ENCODE measurements at places on chromosomes 12 and 14.

- no peaks in the 10 kb centered on the region for H3K27me3 ChIP-seq
- no peak for ATAC-seq
- H3K27ac ChIP-seq, result no peak overlapping the region
- no peak overlapping the region for H3K4me3 ChIP-seq
These were observed 68.2 kb downstream of the SLC15A4 start for GRCh38 chr12:128755566-128755965.

DNA sequence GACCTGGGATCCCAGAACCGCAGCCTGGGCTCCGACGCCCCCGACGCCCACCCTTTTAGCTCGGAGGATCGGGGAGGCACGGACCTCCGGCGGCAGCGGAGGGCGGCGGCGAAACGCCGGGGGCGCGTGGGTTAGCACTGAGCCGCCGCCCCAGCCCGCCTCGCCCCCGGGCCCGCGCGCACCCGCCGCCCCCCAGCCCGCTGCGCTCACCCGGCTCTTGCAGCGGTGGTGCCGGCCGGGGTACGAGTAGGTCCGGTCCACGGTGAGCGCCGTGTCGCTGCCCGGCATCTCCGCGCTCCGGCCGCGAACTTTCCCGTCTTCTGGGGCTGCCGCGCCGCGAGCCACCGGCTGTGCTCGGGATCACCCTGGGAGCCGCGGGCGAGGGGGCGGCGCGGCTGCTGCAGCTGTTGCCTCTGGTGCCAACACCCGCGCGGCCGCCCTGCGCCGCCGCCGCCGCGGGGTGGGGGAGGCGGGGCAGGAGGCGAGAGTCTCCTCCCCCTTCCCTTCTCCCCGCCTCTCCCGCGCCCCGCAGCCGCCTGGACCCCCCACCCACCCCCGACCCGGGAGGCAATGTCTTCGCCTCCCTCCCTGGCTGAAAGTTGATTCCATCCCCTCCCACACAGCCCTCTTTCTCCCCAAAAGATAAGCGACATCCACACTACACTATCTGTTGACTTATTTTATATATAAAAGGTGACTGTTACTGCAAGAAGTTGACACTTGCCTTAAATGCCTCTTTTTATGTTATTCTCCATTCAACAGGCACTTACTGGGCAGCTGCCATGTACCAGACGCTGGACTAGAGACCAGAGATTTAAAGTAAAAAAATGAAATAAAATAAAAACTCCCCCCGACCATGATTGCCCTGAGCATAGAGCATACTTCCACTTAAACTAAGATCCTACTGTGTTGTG lies at the start of gene TMCC3:
TSS of gene TMCC3 (minus strand) at position 415 of the 914 bp plus-strand sequence. CDS start at position 288, 127 bp downstream.
- H3K4me1 ChIP-seq, result peaks cover 45% of the 10 kb centered on the region
- H3K4me3 ChIP-seq, result peak within 1 kb of the TSS; percentile 89
- no peaks in the 10 kb centered on the region for H3K36me3 ChIP-seq
- ATAC-seq, result peak; percentile 84
- no peak within 1 kb of the TSS for H3K27ac ChIP-seq

DNA sequence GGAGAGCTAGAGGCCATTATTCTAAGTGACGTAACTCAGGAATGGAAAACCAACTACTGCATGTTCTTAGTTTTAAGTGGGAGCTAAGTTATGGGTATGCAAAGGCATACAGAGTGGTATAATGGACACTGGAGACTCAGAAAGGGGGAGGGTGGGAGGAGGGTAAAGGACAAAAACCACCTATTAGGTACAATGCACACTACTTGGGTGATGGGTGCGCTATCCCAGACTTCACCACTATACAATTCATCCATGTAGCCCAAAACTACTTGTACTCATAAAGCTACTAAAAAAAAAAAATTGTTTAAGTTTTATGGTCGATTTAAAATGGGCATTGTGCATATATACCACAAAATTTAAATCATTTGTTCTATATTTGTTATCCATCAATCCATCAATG lies 24.3 kb downstream of the SLC41A2 start:
- no peak for ATAC-seq
- no peak overlapping the region for H3K4me3 ChIP-seq
- H3K4me1 ChIP-seq, result no peaks in the 10 kb centered on the region
- no peaks in the 10 kb centered on the region for H3K36me3 ChIP-seq

DNA sequence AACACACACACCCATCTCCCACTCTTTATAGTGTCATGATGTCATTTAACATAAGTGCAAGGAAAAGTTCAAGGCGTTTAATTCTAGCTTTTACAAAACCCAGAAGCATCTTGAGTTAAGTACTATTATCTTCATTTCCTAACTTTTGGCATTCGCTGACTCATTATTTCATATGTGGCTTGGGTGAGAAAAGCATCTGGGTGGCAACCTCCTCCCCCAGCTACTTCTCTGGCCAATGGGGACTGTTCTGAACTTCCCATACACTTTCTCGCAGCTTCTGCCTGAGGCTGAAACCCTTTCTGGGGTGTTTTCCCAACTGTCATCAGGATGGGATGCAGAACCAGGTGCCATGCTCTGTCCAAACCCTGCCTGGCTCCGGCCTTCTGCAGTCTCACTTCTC lies 2.8 kb upstream of the MARK3 start:
- H3K27ac ChIP-seq, result no peak overlapping the region
- H3K36me3 ChIP-seq, result no peaks in the 10 kb centered on the region
- no peak overlapping the region for H3K4me3 ChIP-seq
- peaks cover 14% of the 10 kb centered on the region for H3K4me1 ChIP-seq

GRCh38 chr14:52706286-52706685 lies 714 bp upstream of the PSMC6 start:
- peak overlapping the region; percentile 89 for H3K27ac ChIP-seq
- no peak for ATAC-seq
- H3K4me1 ChIP-seq, result peaks cover 11% of the 10 kb centered on the region

DNA sequence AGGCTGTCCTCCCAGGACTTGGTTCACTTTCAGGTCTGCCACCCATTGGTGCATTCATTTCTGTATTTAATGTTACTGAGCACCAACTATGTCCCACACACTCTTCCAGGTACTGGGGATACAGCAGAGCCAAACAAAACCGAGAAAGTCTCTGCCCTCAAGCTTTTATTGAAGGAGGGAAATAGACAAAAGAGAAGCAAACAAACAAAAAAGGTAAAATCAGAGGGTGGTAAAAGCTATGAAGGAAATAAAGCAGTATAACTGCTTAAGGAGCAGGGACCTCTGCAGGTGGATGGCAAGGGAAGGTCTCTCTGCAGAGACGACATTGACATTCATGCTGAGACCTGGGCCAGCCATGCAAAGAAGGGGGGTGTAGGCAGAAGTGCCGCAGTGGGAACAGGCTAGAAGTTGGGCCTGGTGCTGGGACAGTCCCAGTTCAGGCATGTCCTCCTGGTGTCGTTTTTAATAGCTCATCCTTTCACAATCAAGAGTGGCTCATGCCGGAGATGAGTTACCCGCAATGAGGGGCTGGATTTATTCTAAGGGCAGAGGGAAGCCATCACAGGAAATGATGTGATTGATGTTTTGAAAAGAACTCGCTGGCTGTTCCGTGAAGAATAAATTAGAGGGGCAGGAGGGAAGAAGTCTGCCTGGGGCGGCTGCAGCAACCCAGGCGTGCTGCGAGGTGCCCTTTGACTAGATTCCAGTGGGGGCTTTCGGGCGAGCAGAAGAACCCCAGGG lies 72.8 kb downstream of the IRF2BPL start:
- H3K27me3 ChIP-seq, result no peaks in the 10 kb centered on the region
- H3K4me1 ChIP-seq, result peaks cover 3% of the 10 kb centered on the region
- peak overlapping the region; percentile 92 for H3K27ac ChIP-seq
- no peaks in the 10 kb centered on the region for H3K36me3 ChIP-seq
- ATAC-seq, result peak; percentile 8
- peak overlapping the region; percentile 53 for H3K4me3 ChIP-seq

DNA sequence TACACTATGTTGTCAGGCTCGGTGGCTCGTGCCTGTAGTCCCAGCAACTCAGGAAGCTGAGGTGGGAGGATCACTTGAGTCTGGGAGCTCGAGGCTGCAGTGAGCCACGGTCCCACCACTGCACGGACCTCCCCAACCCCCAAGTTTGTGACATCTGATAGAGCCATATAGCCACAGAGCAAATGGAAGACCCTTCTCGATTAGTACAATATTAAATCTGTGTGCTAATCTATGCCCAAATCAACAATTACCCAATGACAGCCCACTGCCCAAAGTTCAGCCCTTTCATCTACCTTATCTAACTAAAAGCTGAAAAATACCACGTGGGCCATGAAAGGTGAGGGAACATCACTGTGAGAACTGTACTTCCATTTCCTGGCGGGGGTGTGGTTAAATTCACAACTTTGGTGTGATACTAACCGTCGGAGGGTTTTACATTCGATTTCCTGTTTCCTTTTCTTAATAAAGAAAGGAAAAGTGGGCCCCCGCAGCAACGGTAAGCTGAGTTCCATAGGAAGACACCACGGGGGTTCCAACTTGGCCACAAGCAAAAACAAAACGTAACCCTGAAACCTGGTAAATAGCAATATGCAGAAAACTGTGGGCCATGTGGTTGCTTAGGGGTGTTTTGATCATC lies 31.2 kb upstream of the FOS start:
- ATAC-seq, result no peak
- H3K27ac ChIP-seq, result no peak overlapping the region

DNA sequence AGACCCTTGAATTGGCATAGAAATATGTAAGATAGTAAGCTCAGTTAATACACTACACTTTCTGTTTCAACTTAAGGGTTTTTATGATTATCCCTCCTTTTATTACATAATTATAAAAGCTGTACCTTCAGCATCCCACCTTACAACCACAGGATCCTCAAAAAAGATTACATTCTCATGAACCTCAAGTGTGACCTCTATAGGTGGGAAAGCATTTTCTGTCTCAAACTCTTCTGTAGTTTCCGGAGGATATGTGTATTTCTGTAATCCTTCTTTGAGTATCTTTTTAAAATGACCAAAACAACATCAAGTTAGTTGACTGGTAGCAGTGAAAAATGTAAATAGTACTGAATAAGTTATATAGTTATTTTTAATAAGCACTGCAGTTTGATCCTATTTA lies 75.9 kb downstream of the DNAI7 start:
- no peaks in the 10 kb centered on the region for H3K4me1 ChIP-seq
- H3K4me3 ChIP-seq, result no peak overlapping the region
- H3K27ac ChIP-seq, result no peak overlapping the region
- H3K27me3 ChIP-seq, result no peaks in the 10 kb centered on the region

- no peaks in the 10 kb centered on the region for H3K4me1 ChIP-seq
- H3K4me3 ChIP-seq, result no peak overlapping the region
- ATAC-seq, result no peak
- no peaks in the 10 kb centered on the region for H3K27me3 ChIP-seq
- H3K36me3 ChIP-seq, result peaks cover 61% of the 10 kb centered on the region
These were observed 14.3 kb upstream of the AMN start for GRCh38 chr14:102907980-102908730.

DNA sequence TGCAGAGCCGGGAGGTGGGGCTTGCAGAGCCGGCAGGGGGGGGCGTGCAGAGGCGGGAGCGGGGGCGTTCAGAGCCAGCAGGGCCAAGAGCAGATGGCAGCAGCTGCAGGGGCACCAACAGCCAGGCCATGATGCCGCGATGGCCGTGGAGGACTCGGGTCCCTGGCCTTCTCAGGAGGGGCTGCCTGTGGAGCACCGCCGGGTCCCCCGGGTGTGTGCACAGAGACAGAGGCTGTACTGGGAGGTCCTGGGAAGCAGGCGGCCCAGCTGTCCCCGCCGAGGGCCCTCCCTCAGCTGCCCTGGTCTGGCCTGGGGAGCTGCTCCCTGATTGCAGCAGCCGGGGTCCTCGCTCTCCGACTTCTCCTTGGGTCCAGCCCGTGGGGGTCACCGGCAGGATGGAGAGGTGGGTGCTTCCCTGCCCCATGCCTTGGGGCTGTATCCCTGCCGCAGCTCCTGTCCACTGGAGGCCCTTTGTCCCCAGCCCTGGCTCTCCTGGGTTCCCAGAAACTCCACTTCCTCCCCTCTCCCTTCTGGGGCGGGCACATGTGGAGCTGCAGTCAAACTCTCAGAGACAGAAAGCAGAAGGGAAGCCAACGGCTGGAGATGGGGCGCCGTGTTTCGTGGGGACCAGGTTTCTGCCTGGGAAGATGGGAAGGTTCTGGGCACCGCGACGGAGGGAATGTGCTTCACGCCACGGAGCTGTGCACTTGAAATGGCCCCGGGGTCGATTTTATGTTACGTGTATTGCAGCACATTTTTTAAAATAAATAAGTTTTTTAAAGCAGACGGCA lies 75.8 kb upstream of the GALNT9 start:
- H3K36me3 ChIP-seq, result no peaks in the 10 kb centered on the region
- H3K27ac ChIP-seq, result no peak overlapping the region
- no peak for ATAC-seq
- no peaks in the 10 kb centered on the region for H3K4me1 ChIP-seq
- no peak overlapping the region for H3K4me3 ChIP-seq

- ATAC-seq, result no peak
- no peak overlapping the region for H3K27ac ChIP-seq
- no peaks in the 10 kb centered on the region for H3K4me1 ChIP-seq
- H3K36me3 ChIP-seq, result no peaks in the 10 kb centered on the region
- no peaks in the 10 kb centered on the region for H3K27me3 ChIP-seq
- no peak overlapping the region for H3K4me3 ChIP-seq
These were observed 64.4 kb downstream of the C12orf42 start for GRCh38 chr12:103431387-103431786.

DNA sequence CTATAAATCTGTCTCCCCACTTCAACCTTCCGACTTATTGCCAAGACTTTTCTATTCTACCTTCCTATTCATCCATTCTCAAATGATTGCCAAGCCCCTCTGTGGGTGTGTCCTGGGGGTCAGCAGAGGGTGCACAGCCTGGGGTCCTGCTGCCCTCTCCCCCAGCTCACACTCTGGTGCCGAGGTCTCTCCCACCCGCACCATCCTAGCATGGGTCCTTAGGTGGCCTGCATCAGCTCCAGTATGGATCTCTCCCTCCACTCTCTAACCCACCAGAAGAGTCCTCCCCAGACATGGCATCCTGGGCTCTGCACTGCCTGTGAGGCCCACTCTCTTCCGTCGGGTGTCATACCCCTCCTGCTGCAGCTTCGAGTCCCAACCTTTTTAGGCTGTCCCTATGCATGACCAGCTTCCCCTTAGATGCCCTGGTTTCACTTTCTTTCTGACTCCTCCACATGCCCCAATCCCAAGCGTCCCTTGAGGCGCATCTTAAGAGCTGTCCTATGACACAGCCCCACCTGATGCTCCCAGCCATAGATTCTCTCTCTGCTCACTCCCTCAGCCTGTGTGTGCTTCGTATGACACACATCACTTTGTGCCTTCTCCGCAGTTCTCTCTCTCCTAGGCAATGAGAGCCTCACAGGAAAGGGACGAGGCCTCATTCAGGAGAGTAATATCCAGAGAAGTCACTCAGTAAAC lies 43.9 kb downstream of the GIT2 start:
- peaks cover 83% of the 10 kb centered on the region for H3K36me3 ChIP-seq
- H3K27ac ChIP-seq, result peak overlapping the region; percentile 75
- no peaks in the 10 kb centered on the region for H3K27me3 ChIP-seq
- peaks cover 63% of the 10 kb centered on the region for H3K4me1 ChIP-seq
- no peak for ATAC-seq
- H3K4me3 ChIP-seq, result no peak overlapping the region

Measured in gastroesophageal sphincter (tissue), 4 donors.